ENCODE measurements at places on chromosomes 1 and 21.

DNA sequence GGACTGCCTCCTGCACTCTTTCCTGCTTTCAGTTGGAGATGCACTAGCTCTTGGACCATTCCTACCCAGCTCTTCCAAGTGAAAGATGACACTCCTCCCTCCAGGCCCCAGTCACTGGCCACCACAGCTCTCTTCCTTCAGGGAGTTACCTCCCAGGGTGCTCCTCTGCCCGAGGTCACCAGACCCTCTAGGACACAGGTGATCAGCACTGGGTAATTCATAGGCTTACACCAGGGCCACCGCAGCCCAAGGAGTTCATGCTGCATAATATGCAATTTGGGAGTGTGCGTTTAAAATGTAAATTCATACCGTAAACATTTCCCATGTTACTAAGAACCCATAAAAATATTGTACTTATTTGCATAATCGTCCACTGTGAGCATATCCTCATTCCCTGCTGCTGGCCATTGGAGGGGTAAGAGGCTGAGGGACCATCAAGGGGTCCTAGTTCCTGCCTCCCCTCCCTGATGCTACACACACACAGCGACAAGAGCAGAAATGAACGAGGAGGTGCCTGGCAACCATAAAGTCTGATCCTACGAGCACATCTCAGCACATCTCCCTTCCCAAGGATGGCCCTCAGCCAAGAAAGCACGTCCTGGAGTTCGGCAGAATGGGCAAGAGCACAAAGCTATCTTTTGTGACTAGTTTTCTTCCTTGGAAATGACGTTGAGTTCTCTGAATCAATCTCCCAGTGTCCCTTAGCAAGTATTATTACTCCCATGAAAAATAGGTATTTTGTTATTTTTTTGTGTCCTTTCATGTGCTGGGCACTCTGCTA lies 222.9 kb upstream of the RAB4A start:
- peak; percentile 19 for DNase-seq

- DNase-seq = no peak
These were observed 47.8 kb downstream of the TCP10L start for GRCh38 chr21:32537569-32537881.

- no peak for DNase-seq
These were observed 8.0 kb downstream of the ACBD6 start for GRCh38 chr1:180494370-180494769.

GRCh38 chr1:214702556-214702955 lies 99.6 kb downstream of the CENPF start:
- no peak for DNase-seq

DNA sequence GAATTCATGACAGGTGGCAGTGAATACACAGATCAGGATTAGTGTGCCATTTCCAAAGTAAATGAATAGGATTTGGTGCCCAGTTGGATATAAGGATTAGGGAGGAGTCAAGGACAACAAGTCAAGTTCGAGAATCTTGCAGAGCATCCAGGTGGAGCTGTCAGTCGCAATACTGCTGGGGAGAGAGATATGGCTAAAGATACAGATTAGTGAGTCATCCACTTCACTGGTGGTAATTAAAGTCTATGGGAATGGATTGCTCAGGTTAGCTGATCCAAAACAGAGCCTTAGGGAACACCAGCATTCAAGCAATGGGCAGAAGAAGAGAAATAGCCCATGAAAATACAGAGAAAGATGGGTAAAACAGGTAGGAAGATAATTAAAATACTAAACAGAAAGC lies 26.8 kb downstream of the BCAS2 start:
- no peak for DNase-seq

GRCh38 chr1:172326136-172326535 lies 94.3 kb upstream of the C1orf105 start:
- DNase-seq = no peak

DNA sequence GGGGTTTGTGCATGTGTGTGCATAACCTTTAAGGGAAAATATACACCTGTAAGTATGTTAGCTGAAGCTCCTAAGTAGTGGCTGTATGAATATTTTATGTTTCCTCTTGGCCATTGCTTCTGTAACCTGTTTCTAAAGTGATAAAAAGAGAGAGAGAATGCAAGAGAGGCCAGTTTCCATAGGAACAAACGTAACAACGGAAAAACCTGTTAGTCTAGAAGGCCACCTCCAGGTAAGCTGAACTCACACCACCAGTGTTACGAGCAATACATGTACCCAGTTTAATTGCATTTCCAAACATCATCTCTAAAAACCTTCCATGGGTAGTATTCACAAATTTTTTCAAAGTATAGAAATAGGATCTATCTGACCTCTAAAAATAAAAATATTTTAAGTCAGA lies 63.1 kb downstream of the PLPPR4 start:
- DNase-seq = no peak

GRCh38 chr1:74328851-74329250 lies 93.7 kb downstream of the TNNI3K start:
- DNase-seq = no peak

DNA sequence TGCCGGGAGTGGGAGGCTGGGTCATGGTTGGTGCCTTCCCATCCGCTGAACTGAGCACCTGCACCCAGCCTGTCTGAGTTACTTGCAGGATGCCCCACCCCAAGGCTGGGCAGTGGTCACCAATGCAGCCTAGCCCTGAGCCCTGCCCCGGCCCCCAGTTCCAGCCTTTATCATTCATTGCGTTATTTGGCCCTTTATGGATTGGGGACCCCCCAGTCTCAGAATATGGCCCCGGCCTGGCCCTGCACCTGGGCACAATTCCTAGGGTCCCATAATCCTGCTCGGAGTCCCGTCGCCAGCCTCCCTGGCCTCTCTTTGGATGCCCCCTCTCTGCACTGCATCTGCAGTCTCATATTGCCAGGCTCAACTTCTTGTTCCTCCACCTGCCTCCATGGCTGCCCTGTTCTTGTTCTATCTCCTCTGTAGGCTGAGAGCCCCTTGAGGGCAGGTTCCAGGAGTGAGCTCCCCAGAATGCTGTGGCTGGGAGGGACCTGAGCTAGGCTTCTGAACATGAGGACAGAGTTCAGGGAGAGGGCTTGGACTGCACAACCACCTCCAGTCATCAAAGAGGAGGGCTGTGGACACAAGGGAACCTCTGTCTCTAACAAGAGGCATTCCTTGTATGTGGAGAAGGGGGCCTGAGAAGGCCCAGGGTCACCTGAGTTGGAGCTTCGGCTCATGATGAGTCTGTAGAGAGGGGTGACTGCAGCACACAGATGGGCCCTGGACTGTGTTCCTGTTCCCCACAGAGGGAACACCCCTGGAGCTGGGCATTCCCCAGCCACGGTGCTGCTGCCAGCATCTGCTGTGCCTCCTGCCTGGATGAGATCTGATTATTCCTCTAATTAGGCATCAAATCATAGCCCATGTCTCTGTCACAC lies 1.1 kb upstream of the KNCN start:
- no peak for DNase-seq

DNA sequence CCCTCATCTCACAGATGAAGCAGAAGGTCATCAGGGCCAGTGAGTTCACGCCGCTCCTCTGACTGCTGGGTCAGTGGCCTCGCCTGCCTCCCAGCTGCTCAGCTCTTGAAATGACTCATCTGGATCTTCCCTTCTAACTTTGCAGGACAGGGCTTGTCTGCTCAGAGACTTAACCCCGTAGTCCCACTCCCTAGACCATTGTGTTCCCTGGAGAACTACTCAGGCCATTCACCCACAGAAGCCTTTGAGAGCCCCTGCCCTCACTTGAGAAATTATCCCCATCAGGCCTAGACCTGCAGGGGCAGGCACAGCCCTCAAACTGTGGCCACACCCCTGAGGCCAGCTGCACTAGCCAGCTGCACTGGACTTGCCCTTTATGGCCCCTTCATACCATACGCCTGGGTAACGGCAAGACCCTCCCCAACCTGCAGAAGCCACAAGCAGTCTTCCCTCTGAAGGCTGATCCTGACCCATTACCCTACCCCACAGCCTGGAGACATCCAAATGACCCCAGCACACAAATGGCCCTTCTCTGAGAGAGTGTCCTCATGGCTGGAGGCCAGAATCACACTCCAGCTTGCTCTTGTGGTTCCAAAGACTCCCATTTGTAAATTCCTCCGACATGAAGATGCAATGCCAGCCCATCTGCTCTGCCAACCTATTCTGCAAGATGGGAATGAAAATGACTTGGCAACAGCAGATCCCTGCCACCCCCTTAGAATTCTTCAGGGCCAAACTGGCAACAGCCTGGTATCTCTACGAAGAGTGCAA lies 33.2 kb downstream of the RCSD1 start:
- DNase-seq = no peak

GRCh38 chr1:109163551-109163950 lies 49.6 kb downstream of the ELAPOR1 start:
- no peak for DNase-seq

DNA sequence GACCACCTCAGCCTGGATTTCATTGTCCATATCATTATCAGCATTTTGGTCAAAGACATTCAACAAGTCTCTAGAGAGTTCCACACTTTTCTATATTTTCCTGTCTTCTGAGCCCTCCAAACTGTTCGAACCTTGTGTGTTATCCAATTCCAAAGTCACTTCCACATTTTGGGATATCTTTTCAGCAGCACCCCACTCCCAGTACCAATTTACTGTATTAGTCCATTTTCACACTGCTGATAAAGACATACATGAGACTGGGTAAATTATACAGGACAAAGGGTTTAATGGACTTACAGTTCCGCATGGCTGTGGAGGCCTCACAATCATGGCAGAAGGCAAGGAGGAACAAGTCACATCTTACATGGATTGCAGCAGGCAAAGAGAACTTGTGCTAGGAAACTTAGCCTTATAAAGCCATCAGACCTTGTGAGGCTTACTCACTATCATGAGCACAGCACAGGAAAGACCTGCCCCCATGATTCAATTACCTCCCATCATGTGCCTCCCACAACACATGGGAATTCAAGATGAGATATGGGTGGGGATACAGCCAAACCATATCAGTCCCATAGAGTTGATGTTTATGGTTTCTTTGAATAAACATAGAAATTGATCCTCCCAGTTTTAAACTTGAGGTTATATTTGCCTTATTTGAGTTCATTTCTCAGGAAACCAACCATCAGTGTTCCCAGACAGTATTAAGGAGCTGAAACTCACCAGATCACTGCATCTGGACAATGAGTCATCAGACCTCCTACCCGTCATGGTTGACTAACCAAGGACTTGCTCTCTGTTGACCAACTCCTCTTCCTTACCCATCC lies 322.7 kb upstream of the DUSP10 start:
- no peak for DNase-seq

GRCh38 chr21:32929633-32930038 lies 96.1 kb upstream of the OLIG2 start:
- no peak for DNase-seq

- DNase-seq = no peak
These were observed 30.1 kb downstream of the OLFML3 start for GRCh38 chr1:114009393-114009792.

DNA sequence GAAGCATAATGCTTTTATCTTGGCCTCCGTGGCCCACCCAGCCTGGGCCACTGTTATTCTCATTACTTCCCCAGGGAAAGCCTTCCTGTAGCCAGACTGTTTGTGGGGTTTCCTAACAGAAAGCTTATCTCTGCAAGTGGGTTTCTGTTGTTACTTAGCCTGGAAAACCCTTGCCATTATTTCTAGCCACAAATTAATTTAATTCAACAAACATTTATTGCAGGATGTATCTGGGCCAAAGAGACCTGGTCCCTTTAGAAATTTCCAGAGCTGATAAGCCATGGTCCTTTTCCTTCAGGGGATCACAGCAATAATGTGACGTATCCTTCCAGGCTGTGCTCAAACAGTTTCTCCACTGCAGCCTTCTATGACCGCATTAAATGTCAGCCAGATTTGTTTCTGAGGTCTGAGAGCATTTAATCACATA lies 20.9 kb downstream of the TNN start:
- no peak for DNase-seq

DNA sequence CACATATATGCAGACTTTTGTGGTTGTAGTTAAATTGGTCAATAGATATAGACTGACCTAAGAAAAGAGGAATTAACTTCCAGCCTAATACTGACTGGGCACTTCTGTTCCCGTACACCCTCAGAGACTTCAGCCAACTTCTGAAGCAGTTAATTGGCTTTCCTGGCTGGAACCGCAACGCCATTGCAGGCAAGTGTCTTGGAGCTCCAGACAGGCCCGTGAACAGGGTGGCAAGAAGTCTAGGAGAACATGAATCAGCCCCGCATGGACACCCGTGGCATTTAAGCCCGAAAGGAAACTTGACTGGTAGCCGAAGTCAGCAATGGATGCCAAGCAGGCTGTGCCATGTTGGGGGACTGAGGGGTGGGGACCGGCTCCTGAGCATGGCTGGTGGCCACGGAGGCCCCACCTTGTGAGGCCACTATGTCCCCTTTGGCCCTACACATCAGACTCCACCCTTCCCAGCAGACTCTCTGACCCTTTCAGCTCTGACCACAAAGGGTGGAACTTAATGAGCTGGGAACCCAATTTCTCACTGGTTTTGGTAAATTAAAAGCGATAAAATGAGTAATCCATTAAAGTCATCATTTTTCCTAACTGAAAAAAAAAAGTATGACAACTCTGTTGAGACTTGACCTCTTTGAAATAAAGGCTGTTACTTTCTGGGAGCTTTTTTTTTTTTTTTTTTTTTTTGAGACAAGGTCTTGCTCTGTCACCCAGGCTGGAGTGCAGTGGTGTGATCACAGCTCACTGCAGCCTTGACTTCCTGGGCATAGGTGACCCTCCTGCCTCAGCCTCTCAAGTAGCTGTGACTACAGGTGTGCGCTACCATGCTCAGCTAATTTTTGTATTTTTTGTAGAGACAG lies 54.1 kb downstream of the RUNX1 start:
- DNase-seq = no peak

DNA sequence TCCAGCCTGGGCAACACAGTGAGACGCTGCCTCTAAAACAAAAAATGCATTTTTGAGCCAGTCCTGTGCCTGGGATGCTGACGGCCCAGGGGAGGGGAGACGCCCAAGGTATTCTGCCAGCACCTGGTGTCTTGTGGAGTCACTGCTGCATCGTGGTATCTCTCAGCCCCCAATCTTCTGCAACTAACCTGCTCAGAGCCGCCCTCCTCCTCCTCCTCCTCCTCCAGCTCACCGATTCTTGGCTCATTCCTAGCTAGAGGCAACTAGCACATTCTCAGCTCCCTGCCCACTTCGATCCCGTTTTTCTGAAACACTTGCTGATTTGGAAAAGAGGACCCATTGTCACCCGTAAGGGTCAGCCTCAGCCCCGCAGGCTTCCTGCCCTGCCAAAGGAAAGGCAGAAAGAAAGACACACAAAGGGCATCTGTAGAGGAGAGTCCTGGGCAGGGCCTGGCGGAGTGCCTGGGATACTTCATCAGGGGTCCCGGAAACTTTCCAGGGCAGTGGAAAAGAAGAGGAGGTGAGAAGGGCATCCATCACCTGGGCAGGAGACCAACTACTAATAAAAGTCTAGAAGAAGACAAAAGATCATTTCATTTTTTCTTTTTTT lies 20.7 kb downstream of the GPR157 start:
- no peak for DNase-seq

Measured in CD8-positive, alpha-beta T cell (primary cell).